ENCODE measurements at places on chromosomes 5 and 9. TPM values are rescaled to one million over a fixed set of nuclear protein-coding genes. Genes with fewer than 3 reads are reported as not detected.

The GPR21 gene
- 7.7 TPM for total RNA-seq

The CCDC183 gene
- 2.0 TPM for total RNA-seq

The SOHLH1 gene
- 0.99 TPM for total RNA-seq

The UGT3A1 gene
- 1.4 TPM for total RNA-seq

The CEL gene
- total RNA-seq: 0.77 TPM

The PCDHGA8 gene
- total RNA-seq: 10.1 TPM

The FOXD4 gene
- total RNA-seq: 0.82 TPM

The GPR150 gene
- not detected for total RNA-seq

The LCP2 gene
- 8.6 TPM for total RNA-seq

The CMBL gene
- total RNA-seq: 13.4 TPM

The LCN1 gene
- total RNA-seq: 13.0 TPM

All from camera-type eye (tissue), 1 donor.